ENCODE measurements at places on chromosomes 11 and 22.

DNA sequence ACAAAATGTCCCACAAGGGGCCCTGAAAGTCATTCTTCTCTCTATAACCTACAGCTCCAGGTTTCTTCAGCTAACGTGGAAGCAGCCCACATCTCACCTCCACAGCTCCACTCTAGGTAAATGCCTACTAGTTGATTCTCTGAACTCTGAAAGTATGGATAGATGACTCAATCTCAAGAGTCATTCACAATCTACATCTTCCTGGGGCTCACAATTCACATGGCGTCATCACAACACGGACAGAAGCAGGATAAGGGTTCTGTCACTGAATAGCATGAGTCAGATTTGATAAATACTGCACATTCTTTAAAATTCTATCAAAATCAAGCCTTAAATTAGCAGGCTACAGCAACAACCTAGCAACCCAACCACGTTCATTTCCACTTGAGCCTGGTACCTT, 96.3 kb downstream of the PLEKHA7 start:
- no peak for DNase-seq

DNA sequence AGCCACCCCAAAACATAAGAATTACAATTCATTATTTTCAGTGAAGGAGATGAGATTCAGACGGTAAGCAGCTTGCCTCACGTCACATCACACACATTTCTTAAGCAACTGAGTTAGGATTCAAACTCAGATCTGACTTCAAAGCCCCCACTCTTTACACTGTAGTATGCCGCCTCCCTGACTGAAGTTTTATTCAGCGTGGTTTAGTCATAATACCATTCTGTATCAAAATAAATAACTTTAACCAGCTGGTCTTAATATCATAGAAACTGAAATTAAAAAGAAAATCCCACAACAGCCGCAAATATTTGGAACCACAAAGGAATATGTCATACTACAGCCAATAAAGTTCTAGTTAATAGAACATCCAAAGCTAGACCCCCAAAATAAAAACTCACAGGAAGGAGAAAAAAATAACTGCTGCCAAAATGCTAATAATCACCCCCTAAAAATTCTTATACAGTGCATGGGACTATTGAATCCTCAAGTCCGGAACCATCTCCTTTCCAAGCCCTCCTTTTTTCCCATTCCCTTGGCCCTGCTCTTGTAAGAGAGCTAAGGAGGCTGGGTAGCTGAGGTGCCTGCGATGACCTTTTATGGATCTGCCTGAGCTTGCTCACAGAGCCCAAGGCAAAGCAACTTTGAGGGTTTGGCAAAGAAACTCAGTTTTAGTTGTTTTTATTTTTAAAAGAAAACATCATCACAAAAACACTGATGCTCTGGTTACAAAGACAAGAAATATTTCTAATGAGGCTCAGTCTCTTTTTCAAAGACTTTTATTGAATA, 334.5 kb downstream of the TTC28 start:
- DNase-seq: no peak

- DNase-seq: no peak
Observed at GRCh38 chr11:117382746-117383145, 55.1 kb downstream of the CEP164 start.

GRCh38 chr11:770642-771616, 6.4 kb downstream of the GATD1 start:
- DNase-seq: no peak

DNA sequence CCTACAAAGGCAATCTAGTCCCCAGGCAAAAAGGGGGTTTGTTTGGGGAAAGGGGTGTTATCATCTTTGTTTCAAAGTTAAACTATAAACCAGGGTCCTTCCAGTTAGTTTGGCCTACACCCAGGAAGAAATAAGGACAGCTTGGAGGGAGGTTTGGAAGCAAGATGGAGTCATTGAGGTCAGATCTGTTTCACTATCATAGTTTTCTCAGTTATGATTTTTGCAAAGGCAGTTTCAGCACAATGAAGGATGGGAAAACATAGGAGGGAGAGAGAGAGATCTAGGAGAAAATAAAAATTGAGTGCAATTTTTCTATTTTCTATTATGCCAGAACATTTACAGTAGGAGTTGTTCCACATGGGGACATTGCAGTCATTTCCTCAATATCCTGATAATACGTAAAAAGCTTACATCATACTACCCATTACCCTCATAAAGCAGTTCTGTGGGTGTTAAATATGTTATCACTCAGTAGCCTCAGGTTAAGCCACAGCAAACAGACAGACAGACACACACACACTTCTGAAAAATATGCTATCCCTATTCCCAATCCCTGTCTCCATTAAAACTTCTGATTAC, 401.3 kb upstream of the FAT3 start:
- DNase-seq: no peak

- no peak for DNase-seq
Observed at GRCh38 chr11:290621-291231, 1.8 kb downstream of the PGGHG start.

DNA sequence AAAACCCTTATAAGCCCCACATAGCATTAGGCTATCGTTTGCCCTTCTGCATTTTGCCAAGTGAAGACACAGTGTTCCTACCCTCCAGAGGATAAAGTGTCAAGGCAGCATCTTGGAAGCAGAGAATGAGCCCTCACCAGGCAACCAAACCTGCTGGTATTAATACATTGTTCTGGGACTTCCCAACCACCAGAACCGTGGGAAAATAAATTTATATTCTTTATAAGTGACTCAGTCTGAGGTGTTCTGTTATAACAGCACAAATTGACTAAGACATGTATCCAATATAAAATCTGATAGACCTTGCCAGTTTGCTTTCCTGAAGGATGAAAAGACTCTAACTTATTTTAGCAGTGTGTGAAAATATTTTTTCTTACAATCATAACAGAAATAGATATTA, 792.5 kb upstream of the LRRC4C start:
- DNase-seq: no peak

- no peak for DNase-seq
Observed at GRCh38 chr11:12655842-12656241, 18.4 kb upstream of the TEAD1 start.

All from NCI-H2081 treated with DMSO at 0.1 percent for 48 hours (cell line).